ENCODE measurements at places on chromosomes 5 and 9. TPM values are rescaled to one million over a fixed set of nuclear protein-coding genes. Genes with fewer than 3 reads are reported as not detected.

The VAV2 gene
- 2.7 TPM for total RNA-seq

The EIF4E1B gene
- total RNA-seq: not detected

The FAXDC2 gene
- total RNA-seq: 13.1 TPM

The DCAF12 gene
- 38.2 TPM for total RNA-seq

The SKP2 gene
- 88.6 TPM for total RNA-seq

The EIF4EBP3 gene
- 7.7 TPM for total RNA-seq

The PRDM9 gene
- total RNA-seq: 0.47 TPM

The TMEM174 gene
- not detected for total RNA-seq

The IL17B gene
- total RNA-seq: 0.58 TPM

The ACOT12 gene
- not detected for total RNA-seq

The PHYHD1 gene
- 0.58 TPM for total RNA-seq

The NFIB gene
- total RNA-seq: 3.0 TPM

Measured in K562 (cell line).